ENCODE measurements at places on chromosomes 11 and 22. TPM values are rescaled to one million over a fixed set of nuclear protein-coding genes. Genes with fewer than 3 reads are reported as not detected.

DNA sequence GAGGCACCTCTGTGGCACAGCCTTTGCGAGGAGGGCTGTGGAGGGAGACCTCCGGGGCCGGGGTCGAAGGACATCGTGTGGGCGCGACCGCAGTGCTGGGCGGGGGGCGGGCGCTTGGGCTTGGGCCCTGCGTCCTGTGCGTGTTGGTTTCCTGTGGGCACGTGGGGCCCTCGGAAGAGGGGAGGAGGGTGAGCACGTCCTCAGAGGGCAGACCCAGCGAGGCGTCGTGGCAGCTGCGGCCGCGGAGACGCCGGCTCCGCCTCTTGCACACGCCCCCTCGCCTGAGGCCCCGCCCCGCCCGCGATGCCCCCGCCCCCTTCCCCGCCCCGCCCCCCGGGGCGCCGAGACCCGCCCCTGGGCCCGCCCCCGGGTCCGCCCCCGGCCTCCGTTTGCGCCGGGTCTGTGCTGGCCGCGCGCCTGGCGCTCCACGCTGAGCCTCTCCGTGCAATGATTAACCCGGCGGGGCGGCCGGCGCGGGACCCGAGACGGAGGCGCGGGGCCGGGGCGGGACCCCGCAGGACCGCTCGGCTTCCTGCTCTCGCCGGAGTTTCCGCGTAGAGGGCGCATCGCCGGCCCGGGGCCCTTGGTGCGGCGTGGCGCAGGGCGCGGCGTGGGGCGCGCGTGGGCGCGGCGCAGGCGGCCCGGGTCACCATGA lies at the start of gene PRR5:
Gene PRR5, plus strand, starts transcription at position 381 of the 655 bp plus-strand sequence. Its CDS starts 271 bp downstream, at position 652.
- H3K4me3 ChIP-seq: peak within 1 kb of the TSS; percentile 82
- peaks cover 31% of the 10 kb centered on the region for H3K4me1 ChIP-seq
- H3K27me3 ChIP-seq: no peaks in the 10 kb centered on the region
- DNase-seq: peak; percentile 93

RAG2 gene
- total RNA-seq: not detected

EHF gene
- total RNA-seq: not detected

- no peak overlapping the region for H3K27ac ChIP-seq
- H3K36me3 ChIP-seq: no peaks in the 10 kb centered on the region
- H3K27me3 ChIP-seq: no peaks in the 10 kb centered on the region
Observed at GRCh38 chr11:109075976-109076375, 346.0 kb upstream of the C11orf87 start.

TXN2 gene
- 33.1 TPM for total RNA-seq

DNA sequence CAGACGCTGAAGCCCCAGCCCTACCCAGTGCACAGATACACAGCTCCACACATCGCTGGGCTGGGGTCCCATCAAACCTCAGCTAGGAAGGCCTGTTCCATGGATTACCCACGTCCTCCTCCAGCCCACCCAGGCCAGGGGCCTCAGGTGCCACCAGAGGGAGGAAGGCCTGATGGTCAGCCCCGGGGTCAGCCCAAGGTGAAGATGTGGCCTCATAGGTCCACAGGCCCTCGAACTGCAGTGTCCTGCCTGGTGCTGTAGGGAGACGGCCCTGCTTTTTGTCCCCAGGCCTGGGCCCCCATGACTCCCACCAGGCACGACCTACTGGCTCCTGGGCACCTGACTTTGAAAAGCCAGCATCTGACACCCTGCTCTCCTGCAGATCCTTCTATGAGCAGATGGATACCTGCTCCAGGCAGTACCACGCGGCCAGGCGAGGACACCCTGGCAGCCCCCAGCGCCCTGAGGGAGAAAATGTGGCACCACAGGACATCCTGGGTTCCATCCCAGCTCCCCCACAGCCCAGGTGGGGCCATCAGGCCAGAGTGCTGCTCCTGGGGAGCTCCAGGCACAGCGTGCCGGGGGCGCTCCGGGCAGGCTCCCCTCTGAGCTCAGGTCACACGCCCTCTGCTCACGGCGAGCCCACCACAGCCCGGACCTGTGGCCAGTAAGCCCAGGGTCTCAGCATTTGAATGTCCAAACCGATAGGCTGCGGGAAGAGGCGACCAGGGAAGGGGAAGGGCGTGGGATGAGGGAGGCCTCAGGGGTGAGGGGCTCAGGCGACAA lies 15.8 kb upstream of the MOB2 start:
- H3K4me1 ChIP-seq: no peaks in the 10 kb centered on the region
- DNase-seq: no peak
- H3K4me3 ChIP-seq: no peak overlapping the region
- no peak overlapping the region for H3K27ac ChIP-seq
- H3K36me3 ChIP-seq: no peaks in the 10 kb centered on the region
- no peaks in the 10 kb centered on the region for H3K27me3 ChIP-seq

GRCh38 chr11:104999721-105000120 lies 23.2 kb downstream of the CASP5 start:
- H3K4me3 ChIP-seq: no peak overlapping the region
- 0 out of 2 replicates have a peak, but pooled peaks cover 4% of the 10 kb centered on the region for H3K4me1 ChIP-seq
- no peak overlapping the region for H3K27ac ChIP-seq
- no peaks in the 10 kb centered on the region for H3K36me3 ChIP-seq
- H3K27me3 ChIP-seq: no peaks in the 10 kb centered on the region

PKP3 gene
- total RNA-seq: 4.9 TPM
